Activated T-helper 1 cell treated with anti-CD3 and anti-CD28 coated beads, Interleukin-12 subunit alpha, Interleukin-12 subunit beta, Interleukin-2, Interleukin-4 antibody, amounts not matched to agents 30 ng/mL and 10 ng/mL and 1 ng/mL, durations not matched to agents 14 hours and 24 hours and 36 hours (primary cell): ENCODE measurements at places on chromosomes 6 and 20.

DNA sequence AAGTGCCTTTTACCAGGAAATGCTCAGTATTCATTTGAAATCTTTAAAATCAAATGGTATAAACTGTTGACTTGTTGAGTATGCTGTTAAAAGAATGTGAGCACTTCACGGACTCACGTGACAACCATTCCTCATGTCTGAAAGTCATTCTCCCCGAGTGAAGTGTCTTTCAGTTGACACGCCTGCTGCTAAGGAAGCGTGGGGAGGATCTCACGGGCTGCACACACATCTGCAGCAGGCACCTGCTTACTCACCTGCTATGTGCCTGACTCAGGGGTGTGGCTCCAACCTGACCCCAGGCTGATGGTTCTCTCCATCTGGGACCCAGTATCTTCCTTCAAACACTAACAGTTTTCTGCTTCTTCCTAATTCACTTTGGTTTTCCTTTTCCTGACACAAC is 32.7 kb downstream of the WDR27 start:
- DNase-seq: no peak
- no peaks in the 10 kb centered on the region for H3K27me3 ChIP-seq
- H3K4me3 ChIP-seq: no peak overlapping the region
- H3K36me3 ChIP-seq: no peaks in the 10 kb centered on the region
- H3K27ac ChIP-seq: no peak overlapping the region

DNA sequence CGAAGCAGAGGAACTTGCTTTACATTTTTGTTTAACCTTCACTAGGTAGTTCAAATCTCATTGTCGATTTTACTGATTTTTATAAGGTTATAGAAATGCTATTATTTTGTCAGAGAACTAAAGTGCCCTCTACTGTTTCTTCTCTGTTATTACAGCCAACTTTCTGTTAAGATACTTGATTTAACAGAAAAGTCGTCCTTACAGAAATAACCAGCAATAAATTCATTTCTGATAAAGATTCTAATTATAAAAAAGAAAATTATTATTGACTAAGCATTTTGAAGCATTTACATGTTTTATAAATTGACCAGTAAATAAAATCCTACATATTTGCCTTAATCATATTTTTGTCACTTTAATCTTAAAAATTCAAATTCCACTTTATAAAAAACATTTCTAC is 60.8 kb downstream of the OGFRL1 start:
- no peak overlapping the region for H3K27ac ChIP-seq
- no peaks in the 10 kb centered on the region for H3K4me1 ChIP-seq
- H3K36me3 ChIP-seq: no peaks in the 10 kb centered on the region
- peaks cover 2% of the 10 kb centered on the region for H3K27me3 ChIP-seq
- DNase-seq: no peak

- no peaks in the 10 kb centered on the region for H3K36me3 ChIP-seq
- H3K4me3 ChIP-seq: no peak overlapping the region
- DNase-seq: no peak
- peaks cover 3% of the 10 kb centered on the region for H3K27me3 ChIP-seq
- H3K27ac ChIP-seq: no peak overlapping the region
- peaks cover 9% of the 10 kb centered on the region for H3K4me1 ChIP-seq
These were observed 188.4 kb upstream of the SULF2 start for GRCh38 chr20:47973519-47974233.

- no peaks in the 10 kb centered on the region for H3K27me3 ChIP-seq
- peak overlapping the region; percentile 91 for H3K4me3 ChIP-seq
- no peak for DNase-seq
- H3K27ac ChIP-seq: peak overlapping the region; percentile 7
- H3K36me3 ChIP-seq: no peaks in the 10 kb centered on the region
These were observed 1.8 kb downstream of the ENTPD6 start for GRCh38 chr20:25197183-25197869.

DNA sequence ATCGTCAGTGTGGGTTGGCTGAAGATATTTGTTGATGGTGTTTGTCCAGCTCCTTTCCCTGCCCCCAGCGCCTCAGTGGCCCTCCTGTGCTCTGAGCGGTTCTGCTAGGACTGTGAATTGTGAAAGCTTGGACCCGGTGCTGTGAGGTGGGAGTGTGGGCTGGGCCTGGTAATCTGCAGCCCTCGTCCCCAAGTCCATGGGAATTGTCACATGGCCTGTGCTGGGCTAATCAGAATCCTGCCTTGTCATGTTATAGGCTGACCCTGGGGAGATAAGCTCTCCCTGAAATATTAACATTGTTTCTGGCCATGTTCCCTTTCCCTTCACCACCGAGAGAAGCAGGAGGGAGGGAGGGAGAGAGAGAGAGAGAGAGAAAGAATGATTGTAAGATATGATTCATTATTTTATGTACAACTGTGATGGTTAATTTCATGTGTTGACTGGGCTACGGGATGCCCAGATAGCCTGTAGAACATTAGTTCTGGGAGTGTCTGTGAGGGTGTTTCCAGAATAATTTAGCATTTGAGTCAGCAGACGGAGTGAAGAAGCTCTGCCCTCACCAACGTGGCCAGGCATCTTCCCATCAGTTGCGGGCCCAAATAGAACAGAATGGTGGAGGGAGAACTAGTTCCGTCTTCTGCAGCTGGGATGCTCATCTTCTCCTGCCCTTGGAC is 62.4 kb downstream of the TFAP2C start:
- no peaks in the 10 kb centered on the region for H3K4me1 ChIP-seq
- H3K27ac ChIP-seq: no peak overlapping the region
- H3K4me3 ChIP-seq: no peak overlapping the region
- no peaks in the 10 kb centered on the region for H3K36me3 ChIP-seq
- H3K27me3 ChIP-seq: no peaks in the 10 kb centered on the region
- DNase-seq: no peak

DNA sequence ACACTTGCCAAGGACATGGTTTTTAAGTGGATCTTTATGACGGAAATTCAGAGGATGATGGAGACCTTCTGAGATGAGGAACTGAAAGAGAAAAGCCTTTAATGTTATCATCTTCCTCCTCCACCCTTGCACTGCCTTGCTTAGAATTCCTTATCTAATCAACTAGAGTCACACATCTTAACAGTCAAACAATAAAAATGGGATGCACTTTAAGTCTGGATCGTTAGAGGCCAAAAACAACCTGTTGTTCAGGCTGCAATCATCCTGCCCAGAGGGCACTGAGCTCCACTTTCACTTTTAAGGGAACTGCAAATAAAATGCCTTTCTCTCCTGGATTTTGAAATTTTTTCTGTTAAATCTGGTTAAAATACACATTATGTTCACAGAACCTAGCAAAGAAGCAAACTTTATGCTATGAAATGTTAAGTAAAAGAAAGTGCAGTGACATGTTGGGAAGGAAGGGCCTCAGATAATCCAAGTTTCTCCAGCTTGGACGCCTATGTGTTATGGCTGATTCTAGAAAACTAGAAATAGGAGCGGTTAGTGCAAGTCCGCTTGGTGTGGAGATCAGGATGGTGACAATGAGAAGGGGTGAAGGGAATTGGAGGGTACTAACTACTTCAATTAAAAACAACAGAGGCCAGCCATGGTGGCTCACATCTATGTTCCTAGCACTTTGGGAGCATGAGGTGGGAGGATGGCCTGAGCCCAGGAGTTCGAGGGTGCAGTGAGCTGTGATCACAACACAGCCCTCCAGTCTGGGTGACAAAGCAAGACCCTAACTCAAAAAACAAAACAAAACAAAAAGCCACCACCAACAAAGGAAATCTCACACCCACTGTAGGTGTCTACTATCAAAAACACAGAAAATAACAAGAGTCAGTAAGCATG is 66.4 kb upstream of the KIF13A start:
- no peak for DNase-seq
- no peaks in the 10 kb centered on the region for H3K36me3 ChIP-seq
- peaks cover 6% of the 10 kb centered on the region for H3K27me3 ChIP-seq
- no peak overlapping the region for H3K27ac ChIP-seq

DNA sequence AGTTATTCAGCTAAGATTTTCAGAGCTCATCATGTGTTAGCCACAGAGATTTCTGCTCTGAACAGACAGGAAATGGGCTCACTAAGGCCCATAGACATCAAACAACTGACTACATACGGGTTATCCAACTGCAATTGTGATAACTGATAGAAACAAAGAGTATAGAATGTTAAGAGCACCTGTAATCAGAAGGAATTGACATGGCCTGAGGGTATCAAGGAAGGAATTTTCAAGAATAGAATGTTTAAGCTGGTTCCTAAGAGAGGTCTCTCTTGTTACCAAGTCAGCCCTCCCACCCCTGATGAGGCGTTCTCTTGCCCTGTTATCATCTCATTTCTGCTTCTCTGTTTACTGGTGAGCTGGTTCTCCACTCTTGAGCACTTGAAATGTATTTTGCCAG is at the start of gene MEI4:
Gene MEI4, plus strand, starts transcription at position 301 of the 400 bp plus-strand sequence. CDS start 37,633 bp downstream, outside the sequence.
- peaks cover 9% of the 10 kb centered on the region for H3K27me3 ChIP-seq
- no peak for DNase-seq
- H3K4me3 ChIP-seq: no peak within 1 kb of the TSS
- no peaks in the 10 kb centered on the region for H3K36me3 ChIP-seq
- no peaks in the 10 kb centered on the region for H3K4me1 ChIP-seq

DNA sequence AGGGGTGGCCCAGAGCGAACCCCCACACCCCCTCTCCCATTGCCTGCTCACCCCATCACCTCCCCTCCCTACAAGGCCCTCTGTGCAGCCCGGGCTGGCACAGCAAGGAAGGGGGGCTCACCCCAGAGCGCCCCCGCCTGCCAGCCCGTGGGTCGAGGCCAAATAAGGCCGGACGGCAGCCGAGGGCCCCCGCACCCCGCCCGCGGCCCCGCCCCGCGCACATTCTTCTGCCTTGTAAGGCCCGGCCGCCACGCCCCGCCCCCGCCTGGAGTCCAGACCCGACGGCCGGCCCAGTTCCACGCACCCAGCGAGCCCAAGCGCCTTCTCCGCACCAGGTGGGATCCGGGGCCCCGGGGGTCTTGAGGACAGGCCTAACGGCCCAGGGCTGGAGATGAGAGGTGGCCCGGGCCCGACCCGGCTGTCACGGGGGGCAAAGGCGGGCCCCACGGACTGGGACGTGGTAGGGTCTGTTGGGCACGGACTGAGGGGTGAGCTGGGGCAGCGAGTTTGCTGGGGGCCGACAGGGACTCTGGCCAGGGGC is at the start of gene MYL9:
Gene MYL9, plus strand, starts transcription at position 293 of the 541 bp plus-strand sequence. CDS start 3,366 bp downstream, outside the sequence.
- peaks cover 12% of the 10 kb centered on the region for H3K27me3 ChIP-seq
- DNase-seq: no peak
- H3K4me1 ChIP-seq: no peaks in the 10 kb centered on the region
- H3K4me3 ChIP-seq: no peak within 1 kb of the TSS

GRCh38 chr6:13395272-13396237 is 67.2 kb upstream of the TBC1D7 start:
- peaks cover 3% of the 10 kb centered on the region for H3K36me3 ChIP-seq
- no peak overlapping the region for H3K4me3 ChIP-seq
- no peak for DNase-seq
- H3K4me1 ChIP-seq: peaks cover 8% of the 10 kb centered on the region

- H3K27ac ChIP-seq: no peak overlapping the region
- H3K27me3 ChIP-seq: no peaks in the 10 kb centered on the region
- no peak for DNase-seq
These were observed 299.1 kb upstream of the KCNQ5 start for GRCh38 chr6:72322771-72323170.

GRCh38 chr6:157989541-157990289 is 8.1 kb downstream of the SYNJ2 start:
- peaks cover 57% of the 10 kb centered on the region for H3K4me1 ChIP-seq
- no peak for DNase-seq
- H3K4me3 ChIP-seq: peak overlapping the region; percentile 22
- peaks cover 8% of the 10 kb centered on the region for H3K36me3 ChIP-seq
- H3K27ac ChIP-seq: no peak overlapping the region
- no peaks in the 10 kb centered on the region for H3K27me3 ChIP-seq

GRCh38 chr20:4038047-4038459 is 22.7 kb upstream of the RNF24 start:
- DNase-seq: peak; percentile 82
- peak overlapping the region; percentile 98 for H3K27ac ChIP-seq
- peaks cover 2% of the 10 kb centered on the region for H3K36me3 ChIP-seq

GRCh38 chr6:14796974-14797762 is 448.7 kb upstream of the JARID2 start:
- H3K27ac ChIP-seq: no peak overlapping the region
- H3K4me1 ChIP-seq: peaks cover 11% of the 10 kb centered on the region
- H3K27me3 ChIP-seq: peaks cover 3% of the 10 kb centered on the region
- no peak for DNase-seq
- H3K36me3 ChIP-seq: no peaks in the 10 kb centered on the region
- no peak overlapping the region for H3K4me3 ChIP-seq

DNA sequence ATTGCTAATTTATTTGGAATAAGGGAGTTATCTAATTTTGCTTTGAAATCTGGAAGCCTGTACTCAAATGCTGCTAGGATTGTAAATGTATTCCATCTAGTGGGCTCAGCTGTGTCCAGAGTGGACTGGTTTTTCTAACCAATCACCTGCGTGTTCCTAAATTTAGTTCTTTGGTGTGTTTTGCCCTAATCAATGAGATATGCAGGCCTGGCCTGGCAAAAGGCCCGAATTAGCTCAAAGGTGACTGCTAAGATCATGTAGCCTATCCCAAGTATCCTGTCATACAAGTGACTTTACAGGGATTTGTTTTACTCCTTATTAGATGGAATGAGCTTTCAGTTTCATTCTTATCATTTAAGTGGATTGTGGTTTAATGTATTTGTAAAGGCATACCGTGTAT is 51.3 kb upstream of the ARMC2 start:
- H3K36me3 ChIP-seq: peaks cover 1% of the 10 kb centered on the region
- peaks cover 34% of the 10 kb centered on the region for H3K4me1 ChIP-seq
- no peak overlapping the region for H3K27ac ChIP-seq
- H3K27me3 ChIP-seq: peaks cover 12% of the 10 kb centered on the region
- no peak for DNase-seq

DNA sequence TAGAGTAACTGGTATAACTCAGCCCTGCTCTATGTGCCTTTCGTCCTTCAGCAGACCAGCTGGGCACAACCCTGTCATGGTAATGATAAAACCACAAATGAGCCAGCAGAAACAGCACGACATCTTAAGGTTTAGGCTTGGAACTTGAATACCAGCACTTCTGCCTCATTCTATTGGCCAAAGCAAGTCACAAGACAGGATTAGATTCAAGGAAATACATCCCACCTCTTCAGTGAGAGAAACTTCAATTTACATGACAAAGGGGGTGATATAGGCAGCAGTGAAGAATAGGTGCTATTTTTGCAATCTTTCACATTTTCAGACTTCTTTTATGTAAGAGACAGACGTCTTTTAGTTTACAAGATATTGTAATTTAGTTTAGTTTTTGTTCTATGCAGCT is 69.8 kb upstream of the SLC35F1 start:
- H3K27me3 ChIP-seq: peaks cover 5% of the 10 kb centered on the region
- no peak overlapping the region for H3K27ac ChIP-seq
- no peak overlapping the region for H3K4me3 ChIP-seq
- DNase-seq: no peak
- no peaks in the 10 kb centered on the region for H3K4me1 ChIP-seq

GRCh38 chr6:113120224-113120581 is 736.9 kb upstream of the MARCKS start:
- H3K4me1 ChIP-seq: no peaks in the 10 kb centered on the region
- no peaks in the 10 kb centered on the region for H3K36me3 ChIP-seq
- no peak overlapping the region for H3K4me3 ChIP-seq
- H3K27ac ChIP-seq: no peak overlapping the region

- peak within 1 kb of the TSS; percentile 48 for H3K4me3 ChIP-seq
- H3K4me1 ChIP-seq: no peaks in the 10 kb centered on the region
- H3K27ac ChIP-seq: no peak within 1 kb of the TSS
- no peaks in the 10 kb centered on the region for H3K36me3 ChIP-seq
- no peak for DNase-seq
These were observed at the start of gene CAP2 for GRCh38 chr6:17392978-17393891. TSS of gene CAP2 (plus strand) at chr6:17393595. CDS start at chr6:17421556, 27,961 bp downstream.
